ENCODE measurements at places on chromosomes 7 and 10.
A peak's percentile ranks its signal among the peaks of the same experiment; 100 is the strongest.

DNA sequence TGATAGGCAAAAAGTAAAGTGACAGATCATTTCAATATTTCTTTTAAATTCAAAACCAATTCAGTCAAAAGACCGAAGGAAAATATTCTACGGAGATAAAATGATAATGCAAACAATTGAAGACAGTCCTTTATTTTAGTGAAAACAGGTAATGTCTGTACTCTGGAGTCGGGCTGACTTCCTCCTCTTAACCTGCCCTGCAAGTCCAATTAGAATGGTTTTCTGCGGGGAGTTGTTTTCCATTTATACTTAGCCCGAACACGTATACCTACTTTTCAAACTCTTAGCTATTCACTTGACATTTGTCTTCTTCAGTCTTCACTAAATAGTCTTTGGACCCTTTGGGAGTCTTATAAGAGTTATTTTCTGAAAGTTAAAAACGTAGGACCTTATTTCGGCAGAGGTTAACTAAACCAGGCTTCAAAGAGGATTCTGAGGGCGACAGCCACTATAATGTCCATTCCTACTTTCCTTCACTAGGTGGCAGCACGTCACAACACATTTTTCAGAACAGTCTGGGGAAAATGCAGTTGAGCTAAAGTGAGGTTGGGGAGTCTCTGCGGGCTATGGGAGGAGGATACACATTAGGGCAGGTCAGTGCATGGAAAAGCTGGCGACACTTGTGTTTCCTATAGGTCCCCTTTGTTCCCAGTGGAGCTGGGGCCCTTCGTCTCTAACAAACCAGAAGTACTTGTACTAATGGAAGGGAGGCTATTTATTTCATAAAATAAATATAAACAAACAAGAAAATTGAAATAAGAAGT is 472.0 kb downstream of the KCNMA1 start:
- DNase-seq = peak; percentile 73

DNA sequence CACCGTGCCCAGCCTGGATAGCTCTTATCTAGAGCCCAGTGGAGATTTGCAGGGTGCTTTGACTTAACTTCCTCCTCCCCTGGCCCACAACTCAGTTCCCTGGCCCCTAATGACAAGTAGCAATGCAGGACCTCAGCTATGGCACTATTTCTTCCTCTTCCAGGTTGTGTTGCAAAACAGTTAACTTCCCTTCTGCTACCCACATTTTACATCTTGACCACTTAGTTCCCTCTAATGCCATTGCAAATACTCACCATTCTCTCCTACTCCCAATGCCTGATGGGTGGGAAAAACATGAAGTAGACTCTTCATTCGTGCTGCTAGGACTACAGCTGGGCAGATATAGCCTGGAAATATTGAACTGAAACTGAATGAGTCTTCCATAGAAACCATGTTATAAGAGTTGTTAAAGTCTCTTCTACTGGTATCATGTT is 39.1 kb upstream of the FGL2 start:
- DNase-seq = no peak

GRCh38 chr10:58157076-58157766 is 110.5 kb downstream of the IPMK start:
- peak; percentile 92 for DNase-seq

GRCh38 chr7:101754424-101755159 is 62.8 kb upstream of the CUX1 start:
- DNase-seq = peak; percentile 27

DNA sequence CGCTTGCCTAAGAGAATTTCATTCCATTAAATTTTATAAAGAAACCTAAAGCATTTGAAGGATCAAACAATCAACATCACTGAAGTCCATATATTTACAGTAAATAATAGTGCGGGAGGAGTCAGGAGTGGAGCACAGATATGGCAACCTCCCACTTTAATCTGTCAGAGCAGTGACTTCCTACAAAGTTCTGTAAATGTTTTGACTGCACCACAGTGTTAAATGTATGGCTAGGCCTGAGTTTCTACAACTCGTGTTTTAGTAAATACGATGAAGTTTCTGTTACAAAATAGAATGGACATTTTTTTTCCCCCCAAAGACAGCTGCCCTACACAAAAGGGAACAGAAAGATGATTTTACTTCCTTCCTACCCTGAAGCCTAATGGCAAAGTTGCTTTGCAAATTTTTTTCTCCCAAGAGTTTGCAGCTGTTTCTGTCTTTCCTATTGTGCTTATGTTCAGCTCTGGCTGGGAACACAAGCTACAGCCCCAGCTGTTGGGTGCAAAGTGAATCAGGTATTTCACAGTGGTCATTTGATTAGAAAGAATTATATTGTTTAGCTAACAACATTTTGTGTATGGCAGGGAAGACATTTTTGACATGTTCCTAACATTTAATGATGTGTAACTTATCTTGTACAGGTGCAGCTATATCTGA is 62.1 kb downstream of the MET start:
- no peak for DNase-seq

- no peak for DNase-seq
Observed at GRCh38 chr10:80739328-80739727, 201.6 kb downstream of the SH2D4B start.

DNA sequence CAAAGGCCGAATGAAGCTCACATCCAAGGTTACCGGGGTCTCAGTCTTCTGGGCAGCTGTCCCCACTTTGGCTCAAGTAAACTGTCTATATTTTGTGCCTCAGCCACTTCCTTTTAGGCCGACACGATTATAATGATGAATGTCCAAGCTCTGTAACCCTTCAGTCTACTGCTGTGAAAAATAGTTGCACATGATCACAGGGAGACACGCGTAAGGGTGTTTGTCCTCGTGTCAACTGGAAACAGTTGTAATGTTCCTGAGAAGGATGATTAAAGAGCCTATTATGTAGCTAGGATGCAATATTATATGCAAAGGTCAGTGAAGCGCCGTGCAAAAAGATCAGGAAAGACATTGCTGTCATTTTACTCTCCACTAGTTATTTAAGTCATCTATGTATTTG is 559.9 kb downstream of the SDK1 start:
- no peak for DNase-seq

GRCh38 chr7:120218712-120219111 is 54.3 kb upstream of the KCND2 start:
- no peak for DNase-seq

- DNase-seq = no peak
Observed at GRCh38 chr7:131031099-131031868, 296.4 kb upstream of the MKLN1 start.

- DNase-seq = no peak
Observed at GRCh38 chr7:33762151-33762910, 143.0 kb upstream of the BMPER start.

DNA sequence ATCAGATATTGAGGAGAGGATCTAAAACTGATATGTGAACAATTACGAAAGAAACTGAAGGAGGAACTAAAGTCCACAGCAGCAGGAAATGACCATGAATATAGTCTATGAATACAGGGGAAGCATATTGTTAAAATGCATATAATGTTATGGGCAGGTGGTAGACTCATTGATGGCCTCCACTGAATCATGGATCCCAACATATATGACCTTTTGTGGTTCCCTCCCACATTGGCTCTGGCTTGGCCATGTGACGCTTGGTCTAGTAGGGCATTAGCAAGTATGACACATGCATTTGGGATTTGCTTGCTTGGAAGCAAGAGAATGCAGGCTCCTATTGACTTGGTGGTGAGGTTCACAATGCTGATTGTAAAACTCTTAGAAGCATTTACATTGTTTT is 55.2 kb upstream of the RAB18 start:
- DNase-seq = peak; percentile 79

- DNase-seq = no peak
Observed at GRCh38 chr10:63634488-63635065, 113.4 kb downstream of the REEP3 start.

GRCh38 chr7:5183155-5183554 is 6.9 kb upstream of the WIPI2 start:
- no peak for DNase-seq

GRCh38 chr10:91761721-91762120 is 36.5 kb upstream of the TNKS2 start:
- no peak for DNase-seq

GRCh38 chr7:92834507-92835260 is 1.7 kb downstream of the CDK6 start:
- no peak for DNase-seq

DNA sequence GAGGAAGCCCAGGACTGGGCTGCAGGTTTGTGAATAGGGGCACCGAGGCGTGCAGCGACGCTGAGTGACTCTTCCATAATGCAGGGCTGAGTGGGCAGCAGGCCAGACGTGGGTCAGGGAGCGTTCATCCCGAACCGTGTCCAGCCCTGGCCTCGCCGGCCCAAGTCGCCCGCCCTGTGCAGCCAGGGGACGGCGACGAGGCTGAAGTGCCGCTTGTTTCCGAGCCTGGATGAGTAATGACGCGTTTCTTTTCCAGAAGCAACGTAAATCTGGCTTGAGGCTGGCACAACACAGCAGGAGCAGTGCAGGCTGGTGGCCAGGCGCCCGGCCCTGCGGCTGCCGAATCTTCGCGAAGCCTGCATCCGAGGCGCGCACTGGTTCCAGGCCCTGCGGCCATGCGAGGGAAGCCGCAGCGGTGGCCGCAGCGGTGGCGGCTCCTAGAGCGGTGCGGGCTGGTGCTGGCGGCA is 74.0 kb upstream of the SEC61G start:
- no peak for DNase-seq

GRCh38 chr10:124181656-124182055 is 88.3 kb upstream of the CHST15 start:
- no peak for DNase-seq

GRCh38 chr7:90172121-90172520 is 17.9 kb downstream of the STEAP1 start:
- no peak for DNase-seq

- DNase-seq = no peak
Observed at GRCh38 chr10:13740461-13740860, 153.7 kb downstream of the PRPF18 start.

DNA sequence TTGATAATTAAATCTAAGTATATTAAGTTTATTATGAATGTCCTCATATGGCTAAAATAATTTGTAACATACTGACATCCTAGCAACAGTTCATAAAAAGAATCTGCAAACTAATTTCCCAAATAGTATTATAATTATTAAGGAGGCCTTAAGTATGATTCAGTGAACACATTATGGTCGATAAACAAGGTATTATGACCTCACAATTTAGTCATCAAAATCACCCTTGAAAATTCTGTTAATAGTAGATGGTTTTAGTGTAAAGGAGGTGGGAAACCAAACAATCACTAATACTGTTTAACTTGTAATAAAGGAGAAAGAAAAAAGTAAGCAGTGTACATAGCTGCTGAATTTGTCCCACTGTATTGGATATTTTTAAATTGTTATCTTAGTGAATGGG is 2.1 kb downstream of the ETV1 start:
- DNase-seq = no peak

- DNase-seq = no peak
Observed at GRCh38 chr10:95741807-95742467, 14.0 kb upstream of the ENTPD1 start.

DNA sequence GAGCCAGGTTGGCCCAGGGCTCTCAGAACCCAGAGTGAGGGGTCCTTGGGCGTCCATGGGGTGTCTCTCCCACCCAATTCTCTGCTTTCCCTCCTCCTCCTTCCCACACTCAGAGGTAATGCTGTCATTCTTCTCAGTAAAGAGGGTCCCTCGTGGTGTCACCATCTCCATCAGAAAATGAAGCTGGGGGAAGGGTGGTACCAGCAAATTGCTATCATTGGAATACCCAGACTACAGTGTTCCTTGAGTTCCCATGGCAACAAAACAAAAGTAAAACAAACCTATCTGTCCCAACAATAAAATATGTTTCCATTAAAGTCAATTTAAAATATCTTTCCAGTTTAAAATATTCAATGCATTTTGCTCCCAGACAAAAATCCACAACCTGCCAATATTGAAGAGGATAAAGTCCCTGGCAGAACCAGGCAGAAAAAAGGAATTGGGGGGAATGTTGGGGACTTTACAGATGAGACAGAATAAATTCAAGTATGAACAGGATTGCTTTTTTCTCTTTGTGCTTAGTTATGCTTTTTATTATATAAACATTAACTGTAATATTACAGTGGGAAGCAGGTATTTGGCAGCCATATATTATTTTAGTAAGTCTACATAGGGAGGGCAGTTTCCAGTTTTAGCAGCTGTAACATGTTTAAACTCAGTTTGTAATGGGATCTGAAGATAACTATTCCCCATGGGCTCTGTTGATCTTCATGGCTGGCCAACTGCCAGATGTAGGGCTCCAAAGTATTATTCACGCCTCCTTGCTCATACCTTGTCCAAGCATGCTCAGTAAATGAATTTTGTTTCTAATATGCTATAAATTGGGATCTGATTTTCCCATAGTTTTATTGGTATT is 182.1 kb downstream of the ARID5B start:
- DNase-seq = peak; percentile 55

GRCh38 chr10:84499846-84500245 is 171.5 kb downstream of the CCSER2 start:
- no peak for DNase-seq

GRCh38 chr7:45130910-45131309 is 19.4 kb upstream of the TBRG4 start:
- no peak for DNase-seq
